ENCODE measurements at places on chromosomes 3 and 15.

- DNase-seq = no peak
Observed at GRCh38 chr15:99980752-99981151, 247.5 kb upstream of the LYSMD4 start.

GRCh38 chr3:23574822-23575315 is 230.9 kb upstream of the UBE2E1 start:
- DNase-seq = no peak

GRCh38 chr3:100072326-100073048 is 41.8 kb downstream of the FILIP1L start:
- DNase-seq = no peak

DNA sequence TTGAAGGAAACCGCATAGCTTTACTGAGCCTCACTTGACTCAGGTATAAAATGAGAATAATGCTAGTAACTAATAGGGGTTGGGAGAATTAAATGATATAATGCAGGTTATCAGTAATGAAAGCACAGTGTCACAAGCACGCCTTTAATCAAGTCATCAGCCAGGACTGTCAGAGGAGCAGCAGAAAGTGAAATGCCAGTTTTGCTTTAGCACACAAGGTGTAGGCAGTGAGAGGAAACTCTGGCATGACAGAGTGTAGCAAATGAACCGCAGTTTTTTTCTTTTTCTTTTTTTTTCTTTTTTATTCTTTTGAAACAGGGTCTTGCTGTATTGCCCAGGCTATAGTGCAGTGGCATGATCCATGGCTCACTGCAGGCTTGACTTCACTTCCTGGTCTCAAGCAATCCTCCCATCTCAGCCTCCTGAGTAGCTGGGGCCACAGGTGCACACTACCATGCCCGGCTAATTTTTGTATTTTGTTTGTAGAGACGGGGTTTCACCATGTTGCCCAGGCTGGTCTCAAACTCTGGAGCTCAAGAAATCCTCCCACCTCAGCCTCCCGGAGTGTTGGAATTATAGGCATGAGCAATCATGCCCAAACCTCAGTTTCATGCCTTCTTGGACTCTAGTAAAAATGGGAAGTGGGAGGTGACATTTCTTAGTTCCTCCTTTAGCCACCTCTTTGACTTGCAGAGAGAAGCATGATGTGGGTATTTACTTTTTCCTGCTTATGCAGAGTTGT is 9.7 kb upstream of the SCAANT1 start:
- DNase-seq = no peak

DNA sequence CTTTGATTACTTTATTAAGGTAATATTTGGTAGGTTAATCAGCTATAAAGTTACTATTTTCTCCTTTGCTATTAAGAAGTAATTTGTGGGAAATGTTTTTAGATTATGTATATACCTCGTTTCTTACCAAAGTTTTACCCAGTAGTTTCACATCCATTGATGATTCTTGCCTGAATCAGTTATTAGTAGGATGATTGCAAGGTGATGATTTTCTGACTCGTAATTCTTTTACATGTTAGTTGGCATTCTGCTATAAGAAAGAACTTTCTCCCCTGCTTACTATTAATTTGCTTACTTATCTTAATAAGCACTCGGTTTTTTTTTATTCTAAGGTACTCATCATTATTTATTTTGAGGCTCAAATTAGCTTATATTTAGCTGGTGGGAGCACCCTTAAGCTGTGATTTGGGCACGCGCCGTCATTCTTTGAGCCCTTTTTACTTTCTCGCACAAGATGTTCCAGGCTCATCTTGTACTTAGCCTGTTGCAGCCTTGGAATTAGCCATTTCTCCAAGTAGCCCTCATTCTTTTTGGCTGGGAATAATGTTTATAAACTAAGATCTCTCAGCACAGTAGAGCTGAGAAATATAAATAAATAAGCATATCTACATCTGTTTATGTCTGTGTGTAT is 15.3 kb downstream of the USP3 start:
- DNase-seq = no peak

- no peak for DNase-seq
Observed at GRCh38 chr3:127032296-127032990, 49.5 kb downstream of the PLXNA1 start.

- no peak for DNase-seq
Observed at GRCh38 chr3:138438896-138439295, 4.5 kb downstream of the ESYT3 start.

- DNase-seq = no peak
Observed at GRCh38 chr3:114122027-114122709, 56.7 kb downstream of the DRD3 start.

- DNase-seq = no peak
Observed at GRCh38 chr15:43144512-43144911, 11.1 kb downstream of the TMEM62 start.

- no peak for DNase-seq
Observed at GRCh38 chr15:51401872-51402517, 60.5 kb downstream of the GLDN start.

DNA sequence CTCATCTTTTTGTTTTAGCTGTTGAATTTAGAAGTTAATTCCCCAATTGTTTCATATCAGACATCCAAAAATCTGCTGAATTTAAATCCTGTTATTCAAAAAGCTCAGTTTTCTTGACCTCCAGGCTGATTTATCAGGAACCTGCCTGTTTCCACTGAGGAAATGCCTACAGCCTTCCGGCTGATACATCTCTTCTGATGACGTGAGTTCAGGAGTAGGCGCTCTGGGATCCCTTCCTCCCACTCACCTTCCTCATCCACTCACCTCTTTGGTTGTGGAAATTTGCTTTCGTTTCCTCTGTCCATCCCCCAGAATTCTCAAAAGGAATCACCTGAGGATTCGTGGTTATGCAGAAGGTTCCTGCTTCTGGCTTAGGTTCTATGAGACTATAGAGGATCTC is 55.4 kb upstream of the ALDH1A3 start:
- DNase-seq = no peak

GRCh38 chr3:101966226-101966625 is 116.9 kb downstream of the NFKBIZ start:
- no peak for DNase-seq

- DNase-seq = no peak
Observed at GRCh38 chr3:64188810-64189560, 36.3 kb downstream of the PRICKLE2 start.

- DNase-seq = no peak
Observed at GRCh38 chr3:84245789-84246188, 713.0 kb upstream of the CADM2 start.

- no peak for DNase-seq
Observed at GRCh38 chr3:169179722-169180121, 483.8 kb downstream of the MECOM start.

DNA sequence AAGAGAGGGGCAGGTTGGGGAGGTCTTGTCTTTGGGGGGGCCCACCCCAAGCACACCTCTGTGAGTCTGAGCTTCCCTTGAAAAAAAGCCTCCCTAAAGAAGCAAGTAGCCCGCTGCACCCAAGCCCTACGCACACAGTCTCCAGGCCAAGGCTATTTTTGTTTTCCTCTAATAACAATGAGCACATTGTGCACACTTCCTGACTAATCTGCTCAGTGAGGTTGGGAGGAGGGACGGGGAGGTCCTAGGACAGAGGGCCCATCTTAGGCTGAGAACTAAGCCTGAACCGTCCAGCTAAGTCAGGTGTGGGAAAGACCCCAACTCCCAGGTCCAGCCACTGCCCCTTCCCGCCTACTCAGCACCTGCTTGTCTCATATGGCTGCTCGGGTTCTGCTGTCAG is 87.2 kb downstream of the HMG20A start:
- no peak for DNase-seq

DNA sequence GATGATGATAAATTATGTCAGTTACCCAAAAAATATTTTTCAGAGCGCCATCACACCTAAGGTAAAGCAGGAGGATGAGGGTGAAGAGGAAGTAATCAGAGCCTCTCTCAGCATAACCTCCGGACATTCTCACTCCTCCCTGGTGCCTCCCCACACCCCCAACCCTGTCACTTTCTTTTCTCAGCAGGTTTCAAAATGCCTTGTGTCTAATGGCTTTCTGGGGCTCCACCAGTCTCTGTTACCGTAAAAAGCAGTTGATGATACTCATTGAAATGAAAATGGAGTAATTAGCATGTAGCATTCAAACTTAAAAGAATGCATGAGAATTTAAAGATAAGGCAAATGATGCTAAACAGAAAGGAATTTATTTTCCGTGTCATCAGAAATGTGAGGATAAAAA is 180.0 kb downstream of the ERC2 start:
- no peak for DNase-seq

DNA sequence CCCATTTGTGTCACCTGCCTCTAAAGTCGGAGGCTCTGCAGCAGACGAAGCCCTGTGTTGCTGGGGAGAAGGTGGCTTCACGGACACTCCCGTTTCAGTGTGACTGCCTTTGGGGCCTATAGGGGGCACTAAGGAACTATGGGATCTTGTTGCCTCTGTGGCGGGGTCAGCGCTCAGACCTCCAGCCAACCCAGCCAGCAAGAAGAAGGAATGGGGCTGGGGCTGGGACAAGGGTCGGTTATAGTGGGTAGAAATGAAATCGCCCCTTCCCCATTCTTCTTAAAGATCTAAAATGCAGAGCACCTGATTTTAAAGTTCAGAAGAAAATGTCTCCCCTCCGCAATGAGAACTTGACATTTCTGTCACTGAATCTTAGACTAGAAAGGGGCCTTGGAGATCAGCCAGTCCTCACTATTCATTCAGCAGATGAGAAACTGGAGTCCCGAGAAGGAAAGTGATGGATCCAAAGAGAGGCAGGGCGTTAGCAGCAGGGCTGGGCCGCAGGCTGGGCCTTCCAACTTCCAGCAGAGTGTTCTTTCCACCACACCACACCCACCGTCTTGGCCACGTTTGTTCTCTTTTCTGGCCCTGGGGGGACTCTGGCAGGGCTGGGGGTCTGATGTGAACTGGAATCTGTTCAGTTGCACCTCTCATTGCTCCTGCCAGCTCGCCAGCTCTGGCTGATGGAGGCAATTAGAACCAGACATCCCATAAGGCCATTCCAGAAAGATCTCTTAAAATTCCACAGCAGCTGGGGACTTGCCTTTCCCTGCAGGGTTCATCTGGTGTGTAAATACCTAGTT is 195.4 kb downstream of the OPA1 start:
- DNase-seq = no peak

Measured in CD4-positive, alpha-beta T cell (primary cell).